ENCODE measurements at places on chromosomes 6 and 20.
A peak's percentile ranks its signal among the peaks of the same experiment; 100 is the strongest.

DNA sequence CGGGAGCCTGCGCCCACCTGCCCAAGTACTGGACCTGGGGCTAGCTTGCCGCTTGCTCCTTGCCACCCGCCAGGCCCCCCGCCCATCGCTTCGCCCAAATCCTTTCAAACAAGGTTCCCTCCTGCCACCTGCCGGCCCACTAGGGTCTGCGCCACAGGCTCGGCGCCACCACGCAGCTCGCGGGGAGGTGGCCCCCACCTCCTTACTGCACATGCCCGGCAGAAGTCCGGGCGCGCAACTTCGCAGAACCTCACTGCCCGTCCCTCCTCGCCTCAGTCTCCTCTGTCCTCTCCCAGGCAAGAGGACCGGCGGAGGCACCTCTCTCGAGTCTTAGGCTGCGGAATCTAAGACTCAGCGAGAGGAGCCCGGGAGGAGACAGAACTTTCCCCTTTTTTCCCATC is 11.2 kb downstream of the GNAS-AS1 start:
- no peak for DNase-seq

DNA sequence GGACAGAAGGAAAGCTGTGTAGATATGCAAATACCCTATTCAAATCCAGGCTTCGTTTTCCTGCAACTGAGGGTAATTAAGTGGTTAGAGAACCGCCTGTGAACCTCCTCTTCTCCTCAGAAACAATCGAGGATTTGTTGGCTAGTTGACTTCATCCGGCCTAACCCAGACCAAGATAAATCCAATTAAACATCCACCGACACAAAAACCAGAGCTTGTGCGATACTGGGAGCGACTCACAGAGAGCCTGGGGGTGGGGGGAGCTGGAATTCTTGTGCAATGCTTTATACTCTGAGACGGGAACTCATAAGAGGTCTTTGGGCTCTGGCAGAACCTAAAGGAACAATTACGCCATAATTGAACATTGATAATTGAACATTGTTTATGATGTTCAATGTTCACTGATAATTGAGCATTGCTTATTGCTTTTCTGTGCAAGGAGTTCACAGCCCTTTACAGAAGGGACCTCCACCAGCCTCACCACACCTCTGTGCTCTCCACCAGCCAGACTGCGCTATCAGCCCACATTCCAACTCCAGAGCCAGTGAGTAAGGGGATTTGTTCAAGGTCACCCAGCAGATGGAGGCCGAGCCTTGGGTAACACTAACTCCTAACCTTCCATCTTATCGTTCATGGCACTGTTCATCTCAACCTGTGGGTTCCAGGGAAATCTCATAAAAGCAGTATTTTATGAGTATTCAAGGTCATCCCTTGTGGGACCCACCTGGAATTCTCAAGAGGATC is 429.6 kb upstream of the JARID2 start:
- no peak for DNase-seq

GRCh38 chr6:15021074-15021473 is 224.8 kb upstream of the JARID2 start:
- DNase-seq = no peak

GRCh38 chr6:125533710-125534397 is 215.6 kb upstream of the HEY2 start:
- DNase-seq = no peak

GRCh38 chr6:163720005-163720404 is 305.5 kb downstream of the QKI start:
- no peak for DNase-seq

- DNase-seq = no peak
Observed at GRCh38 chr6:107727096-107727757, 96.9 kb downstream of the SCML4 start.

GRCh38 chr20:5364136-5364821 is 47.5 kb upstream of the PROKR2 start:
- DNase-seq = no peak

- no peak for DNase-seq
Observed at GRCh38 chr6:41546475-41546865, 289 bp downstream of the FOXP4 start.

GRCh38 chr6:37204014-37204751 is 34.2 kb downstream of the PIM1 start:
- no peak for DNase-seq

- no peak for DNase-seq
Observed at GRCh38 chr6:170188571-170189001, 102.3 kb downstream of the DLL1 start.

- no peak for DNase-seq
Observed at GRCh38 chr20:17882834-17883591, 85.6 kb downstream of the SNX5 start.

DNA sequence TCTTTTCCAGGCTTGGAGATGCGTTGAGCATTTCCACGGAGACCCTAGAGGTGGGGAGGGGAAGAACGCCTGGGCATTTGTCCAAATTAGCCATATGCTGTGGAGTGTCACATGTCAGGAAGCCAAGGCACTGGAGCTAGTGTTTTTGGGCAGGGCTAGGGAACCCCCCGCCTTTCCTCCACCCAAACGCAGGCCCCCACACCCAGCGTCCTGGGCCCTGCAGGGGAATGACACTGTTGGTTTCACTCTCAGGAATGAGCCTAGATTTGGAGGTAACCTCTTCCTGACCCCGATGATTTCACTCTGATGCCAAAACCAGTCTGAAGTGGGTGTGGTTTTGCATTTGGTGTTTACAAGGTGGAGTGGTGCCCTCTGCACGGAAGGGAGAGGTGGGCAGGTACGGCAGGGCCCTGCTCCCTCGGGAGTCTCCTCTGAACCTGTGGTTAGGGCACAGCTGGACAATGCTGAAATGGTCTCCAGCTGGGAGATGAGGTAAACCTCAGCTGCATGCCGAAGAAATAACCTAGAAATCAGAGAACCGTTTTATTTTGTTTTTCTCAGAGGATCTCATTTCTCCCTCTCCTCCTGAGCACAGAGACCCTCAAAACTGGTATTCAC is 29.5 kb downstream of the MTHFD1L start:
- no peak for DNase-seq

DNA sequence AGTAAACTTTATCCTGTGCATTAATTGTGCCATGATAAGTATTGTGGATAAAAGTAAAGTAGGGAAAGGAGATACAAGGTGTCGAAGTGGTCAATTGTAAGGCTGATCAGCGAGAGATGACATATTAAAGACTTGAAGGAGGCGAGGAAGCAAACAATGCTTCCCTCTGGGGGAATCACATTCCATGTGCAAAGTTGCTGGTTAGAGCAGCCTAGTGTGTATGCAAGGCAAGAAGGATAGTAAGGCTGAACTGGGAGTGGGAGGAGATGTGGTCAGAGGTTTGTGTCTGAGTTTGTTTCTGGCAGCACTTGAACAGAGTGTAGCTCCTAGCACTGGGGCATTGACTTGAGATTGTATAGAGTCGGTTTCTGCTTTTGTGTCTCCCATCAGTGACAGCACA is 122.9 kb downstream of the SLC35F1 start:
- DNase-seq = no peak

- no peak for DNase-seq
Observed at GRCh38 chr6:138814179-138814834, 18.4 kb downstream of the ECT2L start.

GRCh38 chr20:20452254-20452676 is 84.4 kb downstream of the INSM1 start:
- DNase-seq = no peak

DNA sequence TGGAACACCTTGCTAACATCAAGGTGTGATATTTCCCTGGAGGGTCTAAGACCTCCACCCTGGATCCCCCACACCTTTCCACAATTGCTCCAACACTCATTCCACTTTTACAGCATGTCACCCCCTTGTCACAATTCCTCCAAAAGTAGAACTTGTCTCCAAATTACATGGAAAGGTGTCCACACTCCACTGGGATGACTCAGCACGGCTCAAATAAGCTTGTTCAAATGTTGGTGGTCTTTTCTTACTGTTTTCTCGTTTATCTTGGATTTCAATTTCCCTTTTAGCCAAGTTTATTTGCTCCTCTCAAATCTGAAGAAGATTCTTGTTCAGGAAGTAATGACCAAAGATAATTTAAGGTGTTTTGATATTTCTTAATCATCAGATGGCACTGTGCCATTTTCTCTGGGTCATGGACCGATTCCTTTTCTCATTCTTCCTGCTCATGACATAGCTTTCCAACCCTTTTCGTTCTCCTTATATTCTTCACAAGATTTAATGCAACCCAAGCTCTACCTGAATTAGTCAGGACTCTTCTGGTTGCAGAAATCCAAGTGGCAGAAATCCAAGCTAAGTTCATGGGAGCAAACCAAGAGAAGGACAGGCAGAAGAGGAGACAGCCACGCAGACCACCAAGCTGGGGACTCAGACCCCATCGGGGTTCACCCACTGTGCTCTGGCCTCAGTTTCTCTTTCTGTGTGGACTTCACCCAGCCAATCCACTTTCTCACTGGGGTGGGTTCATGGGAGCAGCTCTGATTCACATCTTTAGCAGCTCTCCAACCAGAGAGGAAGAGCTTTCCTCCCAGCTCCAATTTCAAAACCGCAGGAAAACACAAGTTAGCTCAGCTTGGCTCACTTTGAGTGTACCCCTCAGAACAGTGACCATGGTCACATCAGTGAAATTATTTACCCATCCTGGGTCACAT is 110.5 kb upstream of the CDYL start:
- no peak for DNase-seq

GRCh38 chr6:168190646-168191443 is 111.8 kb upstream of the FRMD1 start:
- no peak for DNase-seq

DNA sequence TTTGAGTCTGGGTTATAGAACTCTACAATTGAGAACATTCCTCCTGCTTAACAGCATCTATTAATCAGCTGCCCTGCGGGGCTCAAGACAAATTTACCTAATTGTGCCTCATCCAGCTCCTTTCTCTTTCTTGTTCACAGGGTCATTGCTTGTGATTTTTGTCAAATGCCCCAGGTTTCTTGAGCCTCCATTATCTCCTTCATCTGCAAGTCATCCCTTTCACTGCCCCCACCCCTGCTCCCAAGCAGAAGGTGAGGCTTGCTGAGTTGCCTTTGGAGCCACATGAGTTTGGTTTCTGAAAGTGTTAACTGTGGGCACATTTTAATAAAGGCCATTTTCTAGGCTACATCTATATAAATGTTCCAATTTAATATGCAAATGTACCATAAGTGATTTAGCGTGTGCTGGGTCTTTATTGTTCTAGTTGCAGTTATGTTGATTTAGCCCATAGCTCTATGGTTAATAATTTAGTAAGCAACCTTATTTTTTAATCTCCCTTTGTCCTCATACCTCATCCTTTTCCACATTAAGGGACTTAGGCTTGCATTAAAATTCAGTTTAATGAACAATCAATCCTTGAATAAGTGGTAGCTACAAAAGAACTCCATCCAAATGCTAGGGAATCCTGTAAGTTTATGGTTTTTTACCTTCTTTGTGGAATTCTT is 56.1 kb downstream of the VSTM2L start:
- DNase-seq = no peak

DNA sequence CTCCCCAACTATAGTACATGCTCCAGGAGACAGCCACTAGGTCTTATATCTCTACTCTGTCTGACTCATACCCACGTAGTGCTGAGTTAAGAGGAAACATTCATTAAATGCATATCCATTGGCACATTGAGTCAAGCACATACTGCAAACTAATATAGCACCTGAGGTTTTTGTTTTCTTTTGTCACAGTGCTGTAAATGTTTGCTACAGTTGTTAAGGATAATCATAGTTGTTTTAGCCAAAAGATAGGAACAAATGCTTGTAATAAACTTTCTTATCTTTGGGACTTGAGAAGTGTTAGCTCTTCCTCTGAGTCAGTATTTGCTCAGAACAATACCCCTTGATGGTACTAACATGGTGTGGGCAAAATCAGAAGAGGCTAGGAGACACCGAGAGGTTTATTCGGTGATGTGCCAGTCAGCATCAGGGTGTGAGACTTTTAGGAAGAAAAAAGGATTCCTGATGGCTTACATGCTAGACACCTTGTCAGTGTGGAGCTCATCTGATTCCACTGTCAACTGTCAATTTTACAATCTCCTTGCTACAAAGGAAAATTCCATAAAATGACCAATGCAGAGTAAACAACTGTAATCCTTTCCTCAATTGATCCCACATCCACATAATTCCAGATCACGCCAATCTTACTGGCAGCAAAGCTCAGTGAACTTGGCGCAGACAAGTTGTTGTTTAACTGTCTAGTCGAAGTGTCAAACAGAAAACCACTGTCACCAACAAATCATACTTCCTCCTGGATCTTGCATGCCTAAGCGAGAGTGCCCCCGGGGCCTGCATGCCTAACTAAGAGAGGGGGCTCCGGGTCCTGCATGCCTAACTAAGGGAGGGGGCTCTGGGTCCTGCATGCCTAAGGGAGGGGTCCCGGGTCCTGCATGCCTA is 36.1 kb downstream of the ELOVL2 start:
- DNase-seq = no peak

DNA sequence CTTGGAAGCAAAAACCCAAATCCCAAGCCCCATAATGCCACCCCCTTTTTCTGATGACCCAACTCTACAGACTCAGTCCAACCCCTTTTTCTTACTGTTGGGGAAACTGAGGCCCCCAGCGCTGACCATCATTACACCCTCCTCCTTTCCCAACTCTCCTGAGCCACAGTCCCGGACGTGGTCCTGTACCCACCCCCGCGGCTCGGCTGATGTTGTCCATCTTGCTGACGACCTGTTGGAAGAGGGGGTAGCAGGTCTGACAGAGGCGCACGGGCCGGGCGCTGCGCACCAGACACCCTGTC is 533 bp downstream of the OSTM1 start:
- peak; percentile 37 for DNase-seq

- DNase-seq = no peak
Observed at GRCh38 chr6:2764610-2765165, 505 bp upstream of the WRNIP1 start.

DNA sequence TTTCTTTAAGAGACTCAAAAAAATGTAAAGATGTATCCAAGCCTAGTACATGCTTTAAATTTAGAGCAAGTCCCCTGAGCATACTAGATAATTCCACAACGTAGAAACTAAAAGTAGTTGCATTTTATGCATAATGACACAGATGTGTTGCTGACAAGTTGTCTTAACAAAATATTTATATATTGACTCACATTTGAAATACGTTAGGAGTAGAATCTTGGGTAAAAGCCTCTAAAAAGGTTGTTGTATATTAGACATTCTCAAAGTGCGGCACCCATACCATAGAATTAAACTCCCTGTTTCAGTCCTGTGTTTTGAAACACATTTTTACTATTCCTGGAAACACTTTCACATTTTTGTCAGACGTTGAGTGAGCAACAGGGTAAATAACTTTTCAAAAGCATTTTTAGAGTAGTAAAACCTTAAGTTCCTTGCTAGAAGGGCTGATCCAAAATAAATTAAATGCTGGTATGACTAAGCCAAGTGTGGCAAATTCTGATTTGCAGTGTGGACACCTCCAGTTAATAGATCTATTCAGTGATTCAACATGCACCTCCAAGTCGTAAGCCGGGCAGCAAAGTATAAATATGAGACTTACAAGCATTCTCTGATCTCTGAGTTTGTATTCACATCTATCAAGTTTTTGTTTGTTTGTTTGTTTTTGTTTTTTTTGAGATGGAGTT is 97.5 kb downstream of the GMDS start:
- DNase-seq = no peak

- DNase-seq = no peak
Observed at GRCh38 chr6:134741200-134741536, 208.7 kb downstream of the ALDH8A1 start.

All from omental fat pad (tissue), 4 donors.